Immature natural killer cell (primary cell): ENCODE measurements at places on chromosomes 2 and 18.

- DNase-seq: peak; percentile 14
Observed at GRCh38 chr2:36965751-36966369, 476 bp downstream of the STRN start.

GRCh38 chr2:84459944-84460429 lies 907 bp upstream of the SUCLG1 start:
- no peak for DNase-seq

DNA sequence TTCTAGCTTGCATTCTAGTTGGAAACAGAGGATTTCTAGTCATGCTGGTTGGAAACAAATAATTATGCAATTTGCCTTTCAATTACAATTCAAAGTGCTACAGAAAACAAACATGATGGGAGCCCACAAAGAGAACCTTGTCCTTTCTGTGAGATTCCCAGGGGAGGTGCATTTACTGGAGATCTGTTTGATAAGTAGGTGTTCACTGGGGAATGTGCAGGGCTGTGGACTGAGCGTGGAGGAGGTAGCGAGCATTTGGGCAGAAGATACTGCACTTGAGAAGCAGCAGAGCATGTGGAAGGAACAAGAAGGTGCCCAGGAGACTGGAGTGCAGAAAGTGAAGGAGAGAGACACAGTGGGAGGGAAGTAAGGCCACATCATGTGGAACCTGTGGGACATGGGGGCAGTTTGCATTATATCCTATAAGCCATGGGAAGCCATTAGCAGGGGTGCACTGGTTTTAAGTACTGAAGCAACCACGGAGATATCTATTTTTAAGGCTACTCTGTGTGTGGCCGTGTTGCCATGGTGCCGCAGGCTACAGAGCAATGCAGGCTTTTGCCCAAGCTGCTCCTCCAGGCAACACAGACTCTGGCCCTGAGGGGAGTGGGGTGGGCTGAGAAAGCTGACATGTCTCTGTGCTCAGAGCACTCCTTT lies 154.0 kb downstream of the ANTXR1 start:
- DNase-seq: no peak

- DNase-seq: no peak
Observed at GRCh38 chr2:163563336-163563735, 172.5 kb downstream of the FIGN start.

GRCh38 chr2:74031221-74031620 lies 46.5 kb downstream of the TET3 start:
- no peak for DNase-seq

- DNase-seq: no peak
Observed at GRCh38 chr2:126359494-126359893, 296.5 kb upstream of the GYPC start.

DNA sequence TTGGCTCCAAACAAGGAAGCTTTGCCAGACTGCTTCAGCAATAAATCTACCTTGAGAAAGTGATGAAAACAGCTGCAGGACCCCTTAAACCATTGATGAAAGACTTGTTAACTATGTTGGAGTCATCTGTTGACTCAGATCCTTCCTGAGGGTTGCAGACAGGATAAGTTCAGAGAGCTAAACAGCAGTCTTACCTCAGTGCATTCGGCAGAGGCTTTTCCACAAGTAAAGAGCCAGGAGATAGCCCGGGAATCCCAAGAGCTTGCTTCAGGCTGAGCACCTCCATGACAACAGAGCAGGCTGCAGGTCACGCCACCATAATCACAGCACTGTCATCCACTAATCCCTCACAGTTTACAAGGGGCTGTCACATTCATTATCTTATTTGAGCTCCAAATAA lies 23.7 kb downstream of the KIAA2012 start:
- DNase-seq: no peak

- DNase-seq: no peak
Observed at GRCh38 chr2:14815201-14815600, 182.7 kb downstream of the LRATD1 start.

DNA sequence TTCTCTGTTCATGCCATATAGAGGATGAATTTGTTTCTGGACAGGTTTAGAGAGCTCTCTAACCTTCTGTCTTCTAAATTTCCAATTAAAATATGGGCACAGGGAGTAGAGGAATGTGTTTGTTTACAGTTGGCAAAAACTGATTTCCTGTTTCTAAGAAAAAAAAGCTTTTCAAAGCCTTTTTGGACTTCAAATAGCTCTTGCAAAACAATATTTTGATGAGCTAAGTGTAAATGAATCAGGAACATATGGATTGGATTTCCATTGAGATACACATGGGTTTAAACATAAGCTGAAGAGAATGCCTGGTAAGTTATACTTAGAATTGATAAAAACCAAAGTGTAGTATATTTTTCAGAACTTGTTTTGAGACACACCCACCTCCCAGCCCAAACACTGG lies 677.5 kb downstream of the NYAP2 start:
- no peak for DNase-seq

GRCh38 chr18:46892842-46893241 lies 24.5 kb downstream of the PIAS2 start:
- no peak for DNase-seq

DNA sequence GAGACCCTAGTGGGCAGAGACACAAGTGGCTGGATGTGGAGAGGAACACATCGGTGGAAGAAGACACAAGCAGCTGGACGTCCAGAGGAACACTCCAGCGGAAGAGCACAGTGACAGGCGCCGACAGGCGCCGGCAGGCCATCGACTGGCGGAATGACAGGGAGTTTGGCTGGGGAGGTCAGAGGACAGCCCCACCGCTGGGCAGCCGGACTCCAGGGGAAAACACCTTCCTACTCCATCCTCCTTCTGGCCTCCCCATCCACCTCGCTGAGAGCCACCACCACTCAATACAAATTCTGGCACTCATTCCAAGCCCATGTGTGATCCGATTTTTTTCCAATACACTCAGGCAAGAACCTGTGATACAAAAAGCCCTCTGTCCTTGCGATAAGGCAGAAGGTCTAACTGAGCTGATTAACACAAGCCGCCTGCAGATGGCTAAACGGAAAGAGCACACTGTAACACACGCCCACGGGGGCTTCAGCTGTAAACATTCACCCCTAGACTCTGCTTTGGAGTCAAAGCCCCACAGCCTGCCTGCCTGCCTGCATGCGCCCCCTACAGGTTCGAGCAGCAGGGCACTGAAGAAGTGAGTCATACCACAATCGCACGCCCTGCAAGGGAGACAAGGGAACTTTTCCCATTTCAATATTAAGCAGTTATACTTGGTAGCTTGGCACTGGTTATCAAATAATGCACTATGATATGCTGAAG lies 50.2 kb upstream of the LRP1B start:
- no peak for DNase-seq

GRCh38 chr2:147847746-147848391 lies 3.0 kb downstream of the ACVR2A start:
- DNase-seq: no peak

DNA sequence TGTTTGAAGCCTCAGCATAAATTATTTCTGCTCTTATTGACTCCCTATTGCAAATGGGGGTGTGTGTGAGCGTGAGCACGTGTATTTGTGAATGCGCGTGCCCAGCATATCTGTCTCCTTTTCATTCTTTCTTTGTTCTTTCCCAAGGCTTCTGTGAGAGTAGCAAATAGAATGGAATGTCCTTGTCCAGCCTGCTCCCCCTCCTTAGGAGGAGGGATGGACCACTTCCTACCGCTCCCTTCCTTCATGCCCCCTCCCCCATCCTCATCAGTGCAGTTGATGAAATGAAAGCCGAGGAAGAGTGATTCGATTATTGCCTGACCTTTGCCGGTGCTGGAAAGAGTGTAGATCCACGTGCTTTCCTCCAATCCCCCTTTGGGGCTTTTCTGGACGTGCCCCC lies 102.0 kb downstream of the CPO start:
- DNase-seq: no peak

GRCh38 chr2:126799301-126799700 lies 99.4 kb upstream of the TEX51 start:
- no peak for DNase-seq

- no peak for DNase-seq
Observed at GRCh38 chr18:7068871-7069590, 48.6 kb downstream of the LAMA1 start.

DNA sequence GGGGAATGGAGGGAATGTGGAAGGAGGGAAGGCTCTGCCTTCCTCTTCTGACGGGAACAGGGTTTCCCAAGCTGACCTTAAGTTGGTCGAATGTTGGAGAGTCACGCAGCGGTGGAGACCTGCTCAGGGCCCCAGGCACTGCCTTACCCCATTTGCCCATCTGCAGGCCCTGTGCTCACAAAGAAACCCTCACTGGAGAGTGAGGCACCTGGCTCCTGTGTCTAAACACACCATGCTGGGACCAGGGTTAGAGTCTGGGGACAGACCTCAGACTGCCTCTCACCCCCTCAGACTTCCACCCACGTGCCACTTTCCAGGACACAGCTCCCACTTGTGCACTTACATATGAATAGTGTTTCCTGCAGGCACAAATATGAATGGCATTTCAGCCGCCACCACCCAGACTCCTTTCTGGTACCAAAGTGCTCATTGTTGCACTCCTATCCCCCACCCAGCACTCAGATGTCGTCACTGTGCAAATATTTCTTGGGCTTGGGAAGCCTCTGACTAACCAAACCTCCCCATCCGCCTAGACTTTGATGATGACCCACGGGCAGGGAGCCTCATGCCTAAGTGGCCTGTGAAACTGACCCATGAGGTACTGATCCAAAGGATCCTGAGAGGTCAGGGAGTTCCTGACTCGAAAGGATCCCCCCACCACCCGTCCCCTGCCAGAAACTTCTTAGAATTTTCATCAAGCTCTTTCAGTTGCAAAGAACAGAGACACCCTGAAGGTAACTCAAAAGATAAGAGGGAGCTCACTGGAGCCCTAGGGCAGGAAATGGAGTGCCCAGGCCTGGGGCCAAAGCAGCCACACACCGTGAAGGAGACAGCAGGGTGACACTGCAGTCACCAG lies 78.3 kb downstream of the STPG4 start:
- DNase-seq: no peak

- DNase-seq: no peak
Observed at GRCh38 chr2:5070257-5070656, 621.9 kb upstream of the SOX11 start.

- no peak for DNase-seq
Observed at GRCh38 chr2:223260681-223261080, 208.7 kb downstream of the KCNE4 start.

DNA sequence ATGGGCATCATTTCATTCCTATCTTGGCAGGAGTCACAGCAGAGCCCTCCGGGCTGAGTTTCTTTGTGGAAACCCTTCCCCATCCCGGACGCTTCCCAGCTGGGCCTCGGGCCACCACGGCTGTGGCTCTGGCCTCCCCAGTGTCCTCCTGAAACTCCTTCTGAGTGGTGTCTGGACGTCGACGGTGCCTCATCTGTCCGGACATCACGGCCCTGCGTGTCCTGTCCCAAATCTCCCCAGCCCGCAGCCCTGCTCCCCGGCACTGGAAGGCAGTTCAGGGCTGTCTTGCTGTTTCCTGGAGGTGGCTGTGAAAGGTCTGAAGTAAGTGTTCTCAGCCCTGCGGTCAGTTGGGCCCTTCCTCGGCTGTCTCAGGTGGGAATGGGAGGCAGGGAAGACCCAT lies 99.8 kb upstream of the TMEM18 start:
- DNase-seq: no peak

DNA sequence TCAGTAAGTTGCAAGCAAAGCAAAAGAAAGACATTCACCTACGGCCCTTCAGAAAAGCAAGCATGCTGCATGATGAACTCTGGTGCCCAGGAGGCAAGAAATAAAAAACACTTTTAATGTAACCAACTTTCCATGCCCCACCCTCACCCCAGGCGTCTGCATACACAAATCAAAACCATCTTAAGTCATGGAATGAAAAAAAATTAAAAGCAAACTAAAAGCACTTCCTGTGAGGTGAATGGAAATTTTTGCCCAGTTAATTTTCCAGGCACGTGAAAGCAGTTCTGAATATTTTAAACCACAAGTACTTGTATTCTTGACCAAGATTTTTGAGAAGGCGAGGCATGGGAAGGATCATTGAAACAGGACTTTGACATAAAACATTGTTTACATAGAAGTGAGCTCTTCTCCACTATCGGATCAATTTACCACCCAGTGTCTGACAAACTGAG lies 2.5 kb upstream of the ICOS start:
- no peak for DNase-seq

DNA sequence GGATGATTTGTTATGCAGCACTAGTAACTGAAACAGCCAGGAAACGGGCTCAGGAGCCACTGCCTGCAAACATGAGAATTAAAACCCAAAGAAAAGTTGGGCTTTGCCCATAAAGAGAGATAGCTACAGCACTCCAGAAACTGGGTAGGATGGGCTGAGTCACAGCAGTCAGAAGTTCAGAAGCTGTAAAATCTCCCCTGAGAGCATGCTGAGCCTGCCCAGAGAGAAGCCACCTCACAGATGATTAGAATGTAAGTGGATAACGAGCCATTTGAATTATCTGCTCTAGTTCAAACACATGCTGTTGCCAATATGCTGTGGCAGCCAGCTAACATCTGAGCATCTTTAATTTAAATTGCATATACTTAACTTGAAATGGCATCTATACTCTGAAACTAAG lies 388.1 kb upstream of the ACVR2A start:
- DNase-seq: no peak

DNA sequence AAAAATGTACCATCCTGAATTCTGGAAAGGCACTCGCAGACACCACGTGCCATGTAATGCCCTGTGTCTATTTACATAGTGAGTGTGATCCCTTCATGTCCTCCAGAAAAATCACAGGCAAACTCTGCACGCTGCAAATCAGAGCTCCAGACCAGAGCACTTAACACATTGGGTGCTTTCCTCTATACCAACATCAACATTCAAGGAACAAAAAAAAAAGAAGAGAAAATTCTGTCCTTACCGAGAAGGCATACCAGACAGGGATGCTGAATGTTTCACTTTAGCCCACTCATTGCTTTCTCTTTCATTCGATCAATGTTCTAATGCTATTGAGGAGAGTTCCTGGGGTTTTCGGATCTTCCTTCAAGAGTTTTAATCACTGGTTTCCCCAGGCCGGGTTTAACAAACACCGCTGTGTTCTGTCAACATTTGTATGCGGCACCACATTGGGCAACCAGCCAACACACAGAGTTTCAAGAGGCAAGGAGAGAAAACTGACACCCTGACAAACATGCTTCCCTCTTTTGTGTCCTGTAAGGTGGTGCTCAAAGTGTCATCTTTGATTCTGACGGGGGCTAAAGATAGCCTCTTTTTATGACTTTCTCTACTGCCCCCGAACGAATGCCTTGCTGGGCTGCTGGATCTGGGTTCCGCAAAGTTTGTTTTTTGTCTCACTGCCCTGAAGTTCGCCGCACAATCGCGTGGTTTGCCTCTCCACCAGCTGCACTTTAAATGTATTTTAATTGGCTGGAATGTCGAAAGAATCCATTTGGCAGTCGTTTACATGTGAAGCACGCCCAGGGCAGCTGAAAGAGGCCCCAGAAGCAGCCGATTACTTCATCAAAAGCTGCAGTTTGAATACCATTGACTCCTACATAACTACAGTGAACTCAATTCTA lies 106.4 kb upstream of the NCKAP5 start:
- DNase-seq: no peak
